NCI-H2227 treated with DMSO at 0.1 percent for 48 hours (cell line): ENCODE measurements at places on chromosomes 2 and 18.

- DNase-seq: no peak
These were observed 122.0 kb downstream of the VIT start for GRCh38 chr2:36818542-36818941.

DNA sequence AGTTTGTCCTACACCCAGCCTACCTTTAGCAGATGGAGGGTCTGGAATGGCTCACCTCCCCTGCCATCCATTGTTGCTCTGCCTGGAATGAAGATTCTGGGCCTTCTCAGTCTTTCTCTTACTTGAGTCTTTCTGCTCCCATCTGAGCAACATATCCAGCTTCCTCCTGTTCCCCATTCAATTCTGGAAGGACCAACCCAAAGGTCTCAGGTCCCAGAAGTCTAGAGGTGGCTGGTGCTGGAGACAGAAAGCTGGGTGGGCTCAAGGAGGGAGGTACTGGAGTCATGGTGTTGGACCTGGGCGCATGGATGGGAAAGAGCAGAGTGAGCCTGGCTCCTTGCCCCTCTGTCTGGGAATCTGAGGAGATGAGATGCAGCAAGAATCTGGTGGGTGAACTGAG is 93.5 kb upstream of the SIX3 start:
- DNase-seq: no peak

GRCh38 chr18:44579028-44579702 is 101.5 kb upstream of the SETBP1 start:
- DNase-seq: no peak

DNA sequence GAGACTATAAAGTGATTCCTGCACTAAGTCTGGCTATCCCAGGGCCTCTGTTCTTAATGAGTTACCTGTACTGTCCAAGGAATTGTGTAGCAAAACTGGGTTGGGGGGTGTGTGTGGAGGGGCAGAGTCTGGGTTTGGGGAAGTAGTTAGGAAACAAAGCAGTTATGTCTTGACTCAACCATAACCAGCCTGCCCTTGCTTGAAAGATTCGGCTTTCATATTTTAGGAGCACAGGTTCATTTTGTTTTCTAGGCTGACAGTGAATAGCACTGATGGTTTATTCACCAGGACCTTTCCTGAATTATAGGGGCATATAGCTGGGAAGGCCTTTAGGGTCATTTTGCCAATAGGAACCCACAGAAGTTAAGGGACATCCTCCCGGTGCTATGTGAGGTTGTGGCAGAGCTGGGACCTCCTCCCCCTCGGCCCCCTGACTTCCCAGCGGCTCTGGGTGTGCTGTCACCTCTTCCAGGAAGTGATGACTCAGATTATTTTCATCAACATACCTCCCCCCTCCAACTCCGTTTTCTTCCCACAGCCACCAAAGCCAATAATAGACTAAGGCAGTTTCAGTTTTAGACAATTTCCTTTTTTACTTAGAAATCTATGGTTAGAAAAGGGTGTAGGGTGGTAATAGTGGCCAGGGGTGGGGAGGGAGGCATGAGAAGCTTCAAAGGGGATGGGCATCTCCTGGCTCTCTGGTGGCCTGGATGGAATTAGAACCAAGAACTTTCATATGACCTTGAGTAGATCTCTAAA is 44.8 kb downstream of the SETBP1 start:
- no peak for DNase-seq

- DNase-seq: no peak
These were observed 241.1 kb upstream of the VWC2L start for GRCh38 chr2:214169736-214170135.

DNA sequence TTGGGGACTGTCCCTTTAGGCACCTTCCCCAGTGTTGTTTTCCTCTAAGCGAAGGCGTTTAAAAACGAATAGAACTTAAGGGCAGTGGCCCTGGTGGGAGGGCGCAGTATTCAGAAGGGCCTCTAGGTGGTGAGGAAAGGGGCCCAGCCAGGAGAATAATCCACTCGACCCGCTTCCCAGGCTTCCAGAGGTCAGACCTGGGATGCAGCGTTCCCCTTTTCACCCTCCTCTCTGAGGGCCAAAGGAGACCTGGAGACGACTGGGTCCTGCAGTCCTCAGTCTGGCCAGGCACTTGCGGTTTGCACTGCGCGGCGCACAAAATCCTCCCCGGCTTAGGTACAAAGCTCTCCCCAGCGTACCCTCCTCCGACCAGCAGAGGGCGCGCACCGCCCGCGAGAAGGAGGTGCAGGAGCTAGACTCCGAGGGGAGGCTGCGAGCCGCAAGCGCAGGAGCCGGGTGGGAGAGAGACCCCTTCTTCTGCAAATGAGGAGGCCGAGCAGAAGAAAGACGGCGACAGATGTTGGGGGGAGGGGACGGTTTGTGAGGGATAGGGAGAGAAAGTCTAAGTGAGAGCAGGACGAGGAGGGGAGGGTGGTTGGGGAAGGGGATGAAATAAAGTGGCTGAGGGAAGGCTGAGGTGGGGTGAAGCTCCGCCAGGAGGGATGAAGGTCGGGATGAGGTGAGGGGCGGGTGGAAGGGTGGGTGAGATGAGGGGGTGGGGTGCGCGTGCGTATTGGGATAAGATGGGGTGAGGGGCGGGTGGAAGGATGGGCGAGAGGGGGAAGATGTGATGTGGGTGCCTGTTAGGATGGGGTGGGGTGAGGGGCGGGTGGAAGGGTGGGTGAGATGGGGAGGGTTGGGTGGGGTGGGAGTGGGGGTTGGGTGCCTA is 4.9 kb downstream of the FEV start:
- peak; percentile 92 for DNase-seq

GRCh38 chr2:213161759-213162515 is 10.5 kb upstream of the IKZF2 start:
- DNase-seq: no peak

- DNase-seq: no peak
These were observed 77.5 kb downstream of the BIN1 start for GRCh38 chr2:127029350-127030051.

- DNase-seq: no peak
These were observed 679.3 kb downstream of the NR4A2 start for GRCh38 chr2:155653176-155653575.

DNA sequence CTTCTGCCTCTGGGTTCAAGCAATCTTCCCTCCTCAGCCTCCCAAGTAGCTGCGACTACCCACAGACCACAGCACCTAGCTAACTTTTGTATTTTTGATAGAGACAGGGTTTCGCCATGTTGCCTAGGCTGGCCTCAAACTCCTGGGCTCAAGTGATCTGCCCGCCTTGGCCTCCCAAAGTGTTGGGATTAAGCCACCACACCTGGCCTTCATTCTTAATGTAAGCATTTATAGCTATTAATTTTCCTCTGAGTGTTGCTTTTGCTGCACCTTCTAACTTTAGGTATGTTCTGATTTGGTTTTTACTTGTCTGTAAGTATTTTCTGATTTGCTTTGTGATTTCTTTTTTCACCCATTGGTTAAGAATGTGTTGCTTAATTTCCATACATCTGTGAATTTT is 29.7 kb downstream of the CHMP3 start:
- DNase-seq: no peak

GRCh38 chr2:241092677-241093076 is 9.4 kb downstream of the MTERF4 start:
- DNase-seq: no peak

DNA sequence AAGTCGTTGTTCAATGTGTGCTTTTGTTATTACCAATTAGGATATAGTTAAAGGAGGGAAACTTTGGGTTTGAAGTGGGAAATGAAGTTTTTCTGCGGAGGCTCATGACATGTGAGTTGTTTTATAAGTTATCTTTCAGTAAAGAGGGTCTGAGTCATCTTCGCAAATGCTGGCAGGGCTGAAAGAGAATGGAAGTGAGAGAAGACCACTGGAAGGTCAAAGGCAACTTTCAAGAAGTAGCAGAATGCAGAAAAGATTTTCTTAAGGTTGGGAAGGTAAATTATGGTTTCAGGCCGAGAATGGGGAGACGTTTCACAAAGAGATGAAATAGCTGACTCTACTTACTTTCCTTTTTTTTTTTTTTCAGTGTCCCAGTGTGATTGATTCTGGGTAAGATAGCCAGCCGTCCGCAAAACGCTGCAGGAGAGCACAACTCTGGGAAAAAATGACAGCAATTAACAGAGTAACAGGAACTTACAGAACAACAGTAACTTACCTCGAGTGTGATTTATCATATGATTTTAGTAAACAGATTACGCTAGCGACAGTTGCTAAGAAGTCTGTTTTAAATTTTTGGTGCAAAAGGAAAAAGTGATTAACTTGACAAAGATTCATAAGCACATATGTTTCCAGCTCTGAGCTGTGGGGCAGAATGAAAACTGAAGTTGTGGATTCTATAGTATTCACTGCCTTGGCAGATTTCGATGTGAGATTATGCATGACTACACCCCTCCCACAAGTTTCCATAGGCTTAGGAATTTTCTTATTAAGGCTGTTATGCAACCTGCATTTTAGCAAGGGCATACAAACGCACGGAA is 46.8 kb upstream of the ACTR3 start:
- DNase-seq: no peak

DNA sequence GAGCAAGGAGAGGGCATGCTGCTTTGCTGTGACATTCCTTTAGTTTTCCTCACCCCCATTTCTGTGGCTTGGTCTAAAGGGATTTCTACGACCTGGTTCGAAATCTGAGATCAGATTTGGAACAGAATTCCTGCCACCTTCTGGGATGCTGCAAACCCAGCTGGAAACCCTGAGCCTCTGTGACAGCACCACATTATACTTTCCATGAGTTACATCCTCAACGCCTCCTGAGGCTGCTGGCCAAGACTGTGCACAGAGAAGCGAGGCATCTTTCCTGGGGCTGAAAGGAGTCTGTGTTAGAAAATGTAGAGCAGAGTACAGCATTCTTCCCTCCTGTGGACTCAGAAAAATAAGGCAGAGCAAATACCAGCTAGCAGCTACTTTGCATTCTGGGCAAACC is 138.1 kb upstream of the CHAC2 start:
- DNase-seq: no peak

- DNase-seq: no peak
These were observed 381.8 kb upstream of the CRIM1 start for GRCh38 chr2:35973737-35974132.

- no peak for DNase-seq
These were observed 2.8 kb upstream of the PEX13 start for GRCh38 chr2:61014763-61015162.

GRCh38 chr2:224769489-224769888 is 53.3 kb upstream of the CCDC195 start:
- DNase-seq: no peak

- no peak for DNase-seq
These were observed 94.9 kb downstream of the DSEL start for GRCh38 chr18:67421651-67422050.

GRCh38 chr2:217739741-217740140 is 263.1 kb downstream of the TNS1 start:
- DNase-seq: no peak

- DNase-seq: no peak
These were observed 102.8 kb upstream of the FZD7 start for GRCh38 chr2:201930831-201931230.

GRCh38 chr2:17271416-17271815 is 246.8 kb downstream of the RAD51AP2 start:
- DNase-seq: no peak

DNA sequence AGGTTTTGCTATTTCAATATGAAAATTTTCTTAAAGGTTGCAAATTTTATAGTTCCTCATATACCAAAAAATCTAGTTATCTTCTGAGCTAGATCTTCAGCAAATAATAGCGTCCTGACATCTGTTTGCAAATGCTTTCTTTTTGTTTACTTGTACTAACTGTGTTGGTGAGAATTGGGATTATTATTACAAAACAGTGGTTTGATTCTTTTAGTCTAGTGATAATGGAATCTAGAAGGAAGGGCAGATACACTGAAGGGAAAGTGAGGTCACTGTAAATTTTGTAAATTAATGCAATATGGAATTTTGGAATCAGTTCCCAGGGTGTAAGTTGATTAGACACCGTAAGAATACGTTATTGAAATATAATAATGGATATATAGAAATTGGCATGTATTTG is 36.2 kb upstream of the NT5C1B start:
- no peak for DNase-seq

DNA sequence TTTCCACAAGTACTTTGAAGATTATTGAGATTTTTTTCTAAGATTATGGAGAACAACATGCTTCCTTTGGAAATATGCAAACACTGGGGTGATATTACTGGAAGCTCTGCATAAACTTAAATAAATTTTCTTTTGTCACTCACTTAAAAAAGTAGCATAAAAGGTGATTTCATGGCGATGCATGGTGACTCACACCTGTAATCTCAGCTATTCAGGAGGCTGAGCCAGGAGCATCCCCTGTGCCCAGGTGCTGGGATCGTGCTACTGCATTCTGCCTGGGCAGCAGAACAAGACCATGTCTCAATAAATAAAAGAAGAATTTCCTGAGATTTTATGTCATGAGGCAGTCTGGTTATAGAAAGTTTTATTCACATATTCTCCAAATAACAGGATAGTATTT is 679.1 kb upstream of the CDH2 start:
- DNase-seq: no peak

DNA sequence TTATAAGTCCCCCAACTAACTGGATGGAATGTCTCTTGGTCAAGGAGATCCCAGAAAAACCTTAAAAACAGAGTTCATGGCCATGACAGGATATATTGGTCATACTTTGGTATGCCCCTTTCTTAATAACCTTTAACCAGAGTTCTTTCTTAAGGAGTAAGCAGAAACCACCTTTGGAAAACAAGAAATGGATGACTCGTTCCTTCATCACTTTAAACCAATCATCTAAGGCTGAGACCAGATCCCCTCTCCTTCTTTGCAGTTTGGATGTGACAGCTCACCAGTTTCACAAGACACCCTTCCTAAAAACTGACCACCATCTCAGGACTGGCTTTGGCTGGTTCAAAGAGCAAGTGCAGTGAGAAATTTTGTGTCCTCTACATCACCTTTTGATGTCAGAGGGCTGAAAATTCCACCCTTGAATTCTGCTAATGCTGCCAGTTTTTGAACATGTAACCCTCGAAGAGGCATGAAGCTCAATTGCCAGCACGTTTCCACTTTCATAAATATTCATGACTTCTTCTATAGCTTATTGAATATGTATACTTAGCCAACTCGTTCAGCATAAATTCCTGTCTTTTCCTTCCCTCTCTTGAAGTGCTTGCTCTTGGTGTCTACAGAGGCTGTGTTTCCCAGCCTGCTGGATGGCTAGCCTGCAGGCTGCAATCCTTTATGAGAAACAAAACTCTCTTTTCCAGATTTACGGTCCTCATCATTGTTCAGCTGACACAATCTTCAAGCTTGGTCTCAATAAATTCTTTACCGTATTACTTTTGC is 1323.5 kb upstream of the TMEFF2 start:
- no peak for DNase-seq

GRCh38 chr2:70959271-70959761 is 19.1 kb upstream of the ANKRD53 start:
- DNase-seq: no peak

DNA sequence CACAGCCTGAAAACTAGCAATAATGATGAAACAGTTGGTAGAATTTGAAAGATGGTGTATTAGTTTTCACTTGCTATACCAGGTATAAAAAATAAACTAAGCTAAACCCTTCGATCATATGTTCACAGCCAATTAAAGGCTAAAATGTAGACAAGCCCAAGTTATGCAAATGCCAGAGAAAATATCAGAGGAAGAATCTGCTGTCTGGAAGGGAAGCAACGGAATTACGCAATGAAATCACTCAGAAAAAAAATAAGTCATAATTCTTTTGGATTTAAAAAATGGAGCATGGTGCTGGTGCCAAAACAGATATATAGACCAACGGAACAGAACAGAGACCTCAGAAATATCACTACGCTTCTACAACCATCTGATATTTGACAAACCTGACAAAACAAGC is 108.3 kb downstream of the ARL4C start:
- no peak for DNase-seq
